CD4-positive, alpha-beta T cell treated with Interleukin-6 for 4 hours (primary cell): ENCODE measurements at places on chromosomes 16 and 17.

- no peak for DNase-seq
Measured at GRCh38 chr17:72683506-72684404, 408.7 kb downstream of the SLC39A11 start.

DNA sequence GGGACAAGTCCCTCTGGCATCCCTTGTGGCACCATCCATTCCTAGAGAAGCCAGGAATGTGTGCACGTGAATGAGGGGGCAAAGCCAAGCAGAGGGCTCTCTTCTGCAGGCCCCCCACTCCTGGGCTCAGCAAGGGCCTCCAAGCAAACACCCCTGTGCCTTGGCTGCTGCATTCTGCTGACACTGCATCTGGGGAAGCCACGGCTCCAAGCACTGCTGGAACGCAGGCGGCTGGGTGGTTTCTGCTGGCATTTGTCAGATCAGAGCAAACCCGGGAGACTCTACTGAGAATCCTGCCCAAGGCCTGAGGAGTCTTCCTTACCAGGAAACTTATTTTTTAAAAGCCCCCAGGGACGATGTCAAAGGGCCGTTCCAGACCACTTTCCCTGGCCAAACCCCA is 23.3 kb downstream of the ATP6V0D1 start:
- DNase-seq = no peak

GRCh38 chr16:68866933-68867332 is 23.6 kb downstream of the TANGO6 start:
- DNase-seq = no peak

GRCh38 chr17:35568561-35568960 is 7.9 kb upstream of the SLFN14 start:
- peak; percentile 41 for DNase-seq

GRCh38 chr17:50527155-50527762 is 5.3 kb upstream of the EPN3 start:
- no peak for DNase-seq

DNA sequence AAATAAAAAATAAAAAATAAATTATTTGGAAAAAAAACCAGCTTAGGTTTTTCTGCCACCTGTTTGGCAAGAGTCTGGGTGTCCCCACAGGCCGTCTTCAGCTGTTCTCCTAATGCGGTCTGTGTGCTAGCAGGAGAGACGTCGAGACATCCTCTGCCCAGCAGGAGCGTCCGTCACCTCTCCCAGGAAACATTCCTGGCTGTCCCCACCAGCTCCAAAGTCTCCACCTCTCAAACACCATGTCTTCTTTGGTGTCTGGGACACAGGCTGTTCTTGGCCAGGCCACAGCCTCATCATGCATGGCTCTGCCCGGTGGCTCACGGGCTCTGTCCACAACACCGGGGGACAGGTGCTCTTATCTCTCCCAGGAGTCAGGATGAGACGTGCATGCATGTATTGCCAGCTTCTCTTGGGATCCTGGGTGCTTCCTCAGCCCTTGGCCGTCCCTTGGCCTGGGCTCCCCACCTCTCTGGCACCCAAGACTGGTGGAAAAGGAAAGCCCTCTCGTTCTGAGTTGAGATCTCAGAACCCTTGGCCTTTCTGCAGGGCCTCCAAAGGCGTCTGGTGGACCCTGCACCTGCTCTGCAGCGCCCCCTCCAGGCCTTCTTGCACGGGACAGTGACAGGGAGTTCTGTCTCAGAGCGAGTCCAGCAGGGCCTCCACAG is 84.9 kb upstream of the CBX4 start:
- peak; percentile 29 for DNase-seq

DNA sequence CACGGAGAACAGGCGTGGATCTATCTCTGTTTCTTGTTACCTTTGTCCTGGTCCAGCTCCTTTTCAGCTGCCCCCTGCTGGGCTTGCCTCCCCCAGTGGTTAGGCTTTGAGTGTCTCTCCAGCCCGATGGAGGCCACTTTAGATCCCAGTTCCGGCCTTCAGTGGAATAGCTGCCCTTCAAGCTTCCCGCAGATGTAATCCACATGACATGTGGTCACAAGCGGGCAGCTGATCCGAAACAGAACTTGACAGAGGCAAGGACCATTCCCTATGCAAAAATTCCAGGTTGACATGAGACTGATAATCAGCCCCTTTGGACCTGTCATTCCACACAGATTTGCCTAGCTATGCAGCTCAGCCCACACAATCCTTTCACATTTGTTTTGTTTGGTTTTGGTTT is 40.6 kb upstream of the AQP8 start:
- peak; percentile 13 for DNase-seq

- no peak for DNase-seq
Measured at GRCh38 chr16:50440531-50440930, 71.7 kb upstream of the BRD7 start.

DNA sequence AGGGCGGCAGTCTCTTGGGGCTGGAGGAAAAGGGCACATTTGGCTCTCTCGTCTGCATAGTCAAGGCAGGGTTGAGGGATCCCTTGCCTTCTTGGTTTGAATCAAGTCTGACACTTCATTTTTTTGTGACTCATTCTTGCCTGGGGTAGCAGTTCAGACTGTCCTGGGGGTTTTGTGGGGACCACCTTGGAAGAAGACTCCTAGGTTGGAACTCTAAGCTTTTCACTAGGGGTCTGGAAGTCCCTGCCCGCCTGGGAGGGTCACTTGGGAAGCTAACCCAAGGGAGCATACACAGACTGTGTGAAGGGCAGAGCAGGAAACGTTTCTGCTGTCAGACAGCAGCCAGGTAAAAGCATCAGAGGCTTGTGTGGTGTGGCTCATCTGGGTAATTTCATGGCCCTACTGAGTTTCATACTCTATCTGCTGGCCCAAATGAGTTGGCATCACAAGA is 11.3 kb downstream of the YPEL2 start:
- DNase-seq = peak; percentile 32

DNA sequence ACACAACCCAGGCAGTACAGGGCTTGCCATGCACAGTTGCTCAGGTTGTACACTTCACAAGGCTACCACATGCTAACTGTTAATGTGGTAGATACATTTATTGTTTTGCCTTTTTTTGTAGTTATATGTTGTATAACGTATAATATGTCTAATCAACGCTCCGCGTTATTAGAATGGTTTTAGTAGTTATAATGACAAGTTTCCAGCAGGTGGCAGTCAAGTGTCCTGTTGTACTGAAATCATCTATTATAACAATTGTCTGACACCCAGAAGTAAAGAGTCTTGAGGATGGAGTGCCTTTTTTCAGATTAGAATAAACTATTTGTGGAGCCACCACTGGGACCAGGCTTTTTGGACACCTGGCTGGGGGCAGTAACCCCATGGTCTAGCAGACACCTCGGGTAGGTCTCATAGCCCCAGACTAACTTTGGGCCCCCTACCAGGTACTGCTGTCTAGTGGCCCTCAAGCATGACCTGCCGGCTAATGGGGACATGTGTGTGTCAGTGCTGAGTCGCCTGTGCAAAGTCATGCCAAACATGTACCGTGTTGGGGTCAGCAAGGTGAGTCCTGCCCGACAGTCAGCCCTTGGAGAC is 32.8 kb downstream of the MYO15A start:
- DNase-seq = peak; percentile 59

GRCh38 chr16:47734987-47735594 is 274.0 kb downstream of the PHKB start:
- DNase-seq = no peak

DNA sequence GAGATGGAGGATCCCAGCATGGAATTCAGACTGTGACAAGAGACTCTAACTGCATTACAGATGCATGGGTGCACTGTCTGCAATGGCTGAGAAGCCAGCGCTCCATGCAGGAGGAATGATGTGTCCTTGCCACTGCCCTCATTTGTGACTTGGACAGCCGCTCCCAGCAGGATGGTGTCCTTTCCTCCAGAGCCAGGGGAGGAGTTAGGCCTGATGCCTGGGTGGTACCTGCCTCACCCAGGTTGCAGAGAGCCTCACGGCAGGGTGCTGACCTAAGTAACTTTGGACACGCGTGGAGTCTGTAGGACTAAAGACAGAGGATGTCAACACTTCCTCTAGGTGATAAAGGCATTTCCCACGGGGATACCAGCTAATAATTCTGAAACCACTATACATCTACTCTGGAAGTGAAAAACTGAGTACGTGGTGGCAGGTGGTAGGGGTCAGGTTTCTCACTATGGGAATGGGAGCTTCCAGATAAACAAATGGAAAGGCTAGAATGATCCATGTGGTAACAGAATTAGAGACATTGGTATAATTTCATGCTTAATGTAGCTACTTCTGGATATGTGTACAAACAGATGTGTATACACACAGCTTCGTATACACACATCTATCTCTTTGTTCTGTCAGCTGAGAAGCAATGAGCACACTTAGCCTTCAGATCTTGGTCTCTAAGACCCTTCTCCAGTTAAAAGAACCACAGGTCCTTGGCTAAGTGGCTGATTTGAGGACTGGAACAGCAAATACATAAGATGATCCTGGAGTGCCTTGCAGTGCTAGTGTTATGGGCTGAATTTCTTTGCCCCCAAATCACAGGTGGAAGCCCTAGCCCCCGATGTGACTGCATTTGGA is 13.7 kb upstream of the CSNK1D start:
- DNase-seq = no peak

- DNase-seq = no peak
Measured at GRCh38 chr17:6786618-6787017, 10.6 kb downstream of the FBXO39 start.

GRCh38 chr16:72537664-72538063 is 365.7 kb upstream of the PMFBP1 start:
- no peak for DNase-seq

DNA sequence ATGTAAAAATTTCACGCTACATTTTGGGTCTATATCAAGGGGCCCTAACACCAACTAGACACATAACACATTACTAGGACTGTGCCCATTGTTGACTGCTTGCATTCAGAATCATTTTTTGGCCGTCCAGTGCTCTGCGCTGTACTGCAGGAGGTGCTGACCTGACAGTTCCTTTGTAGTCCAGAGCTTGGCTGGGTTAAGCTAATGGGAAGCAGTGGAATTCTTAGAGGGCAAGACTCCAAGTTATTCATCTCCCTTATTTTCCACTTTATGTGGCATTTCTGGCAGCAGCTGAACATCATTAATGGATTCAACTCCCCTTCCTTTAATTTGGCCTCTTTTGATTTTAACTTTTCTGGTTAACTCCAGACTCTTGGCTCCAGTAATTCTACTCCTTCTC is 351.7 kb downstream of the CDH8 start:
- no peak for DNase-seq

DNA sequence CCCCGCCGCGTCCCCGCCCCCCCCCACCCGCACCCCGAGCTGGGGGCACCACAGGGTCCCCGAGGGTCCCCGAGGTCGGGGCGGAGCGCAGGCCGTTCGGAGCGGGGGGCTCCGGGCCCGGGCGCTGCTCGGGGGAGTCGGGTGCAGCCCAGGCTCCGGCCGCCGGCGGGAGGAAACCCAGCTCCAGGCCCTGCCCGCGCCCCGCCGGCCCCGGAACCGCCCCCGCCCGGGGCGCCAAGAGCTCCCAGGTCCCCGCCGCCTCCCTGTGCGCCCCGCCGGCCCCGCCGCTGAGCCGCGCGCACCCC is 33.2 kb upstream of the RPH3AL start:
- DNase-seq = no peak

DNA sequence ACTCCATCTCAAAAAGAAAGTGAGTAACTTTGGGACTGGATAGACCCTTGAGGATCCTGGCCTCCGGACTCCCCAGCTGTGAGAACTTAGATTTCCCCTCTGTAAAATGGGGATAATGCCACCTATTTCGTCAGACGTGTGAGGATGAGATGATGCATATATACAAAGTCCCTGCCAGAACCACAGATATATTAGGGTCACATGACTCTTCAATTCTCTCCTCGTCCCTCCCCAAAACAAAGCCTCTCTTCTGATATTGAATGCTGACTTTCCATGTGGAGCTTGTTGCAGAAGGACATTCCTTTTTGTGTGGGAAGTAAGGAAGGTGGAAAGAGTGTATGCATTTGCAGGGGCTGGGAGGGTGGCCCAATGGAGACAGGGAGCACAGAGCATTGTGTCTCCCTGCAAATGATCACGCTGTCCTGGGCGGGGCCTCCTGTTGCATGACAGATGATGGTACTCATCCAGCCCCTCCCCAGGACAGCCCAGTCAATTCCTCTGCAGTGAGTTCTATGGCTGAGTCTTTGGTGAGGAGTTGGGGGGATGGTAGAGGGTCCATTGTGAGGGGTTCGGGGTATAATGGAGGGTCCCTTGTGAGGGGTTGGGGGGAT is 35.1 kb upstream of the MGAT5B start:
- DNase-seq = no peak

DNA sequence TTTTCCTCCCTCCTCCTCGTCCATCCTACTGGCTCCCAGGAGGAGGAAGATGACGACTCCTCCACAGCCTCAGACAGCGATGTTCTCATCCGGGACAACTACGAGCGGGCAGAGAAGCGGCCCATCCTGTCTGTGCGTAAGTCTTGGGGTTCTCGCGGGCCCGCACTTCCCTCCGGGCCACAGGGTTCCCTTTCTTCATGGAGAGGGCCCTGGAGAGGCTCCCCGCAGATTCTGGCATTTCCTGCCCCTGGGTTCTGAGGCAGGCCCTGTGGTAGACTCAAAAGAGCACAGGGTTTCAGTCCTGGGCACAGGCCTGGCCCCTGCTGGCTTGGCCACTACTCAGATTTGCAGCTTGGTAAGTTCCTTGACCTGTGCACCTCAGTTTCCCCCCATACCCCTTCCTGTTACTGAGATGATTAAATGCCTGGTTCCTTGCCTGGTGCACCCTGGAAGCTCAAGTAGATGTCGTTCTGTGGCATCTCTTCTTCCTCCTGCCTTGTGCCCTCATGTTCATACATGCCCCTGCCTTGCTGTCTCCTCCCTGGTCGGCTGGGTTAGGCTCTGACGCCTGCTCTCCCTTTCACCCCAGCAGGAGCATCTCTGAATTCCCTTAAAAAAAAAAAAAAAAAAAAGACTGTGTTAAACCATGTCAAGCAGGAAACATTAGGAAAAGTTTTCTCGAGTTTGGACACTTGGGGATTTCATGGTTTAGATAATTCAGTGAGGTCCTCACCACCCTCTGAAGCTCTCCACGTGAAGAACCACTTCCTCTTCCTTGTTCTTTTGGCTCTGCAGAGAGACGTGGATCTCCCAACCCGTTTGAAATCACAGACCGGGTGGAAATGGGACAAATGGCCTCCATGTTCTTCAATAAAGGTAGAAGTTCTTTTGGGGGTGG is 14.3 kb upstream of the NAT9 start:
- peak; percentile 19 for DNase-seq

DNA sequence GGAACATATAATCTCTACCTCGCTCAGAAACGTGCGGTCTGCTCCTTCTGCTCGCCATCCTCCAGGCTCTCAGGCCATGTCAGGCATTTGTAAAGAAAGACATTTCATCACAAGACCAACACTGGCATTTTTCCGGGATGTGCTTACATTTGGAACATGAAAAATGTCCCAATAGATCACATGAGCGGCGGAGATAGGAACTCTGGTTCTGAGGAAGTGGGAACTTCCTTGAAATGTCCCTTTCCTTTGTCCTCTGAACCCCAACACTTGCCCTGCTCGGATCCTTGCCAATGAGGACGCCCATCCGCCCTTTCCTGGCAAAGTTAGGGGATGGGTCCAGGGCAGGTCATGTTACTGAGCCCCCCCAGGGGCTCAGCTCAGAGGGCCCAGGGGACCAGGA is 130.5 kb downstream of the MAF start:
- DNase-seq = no peak

DNA sequence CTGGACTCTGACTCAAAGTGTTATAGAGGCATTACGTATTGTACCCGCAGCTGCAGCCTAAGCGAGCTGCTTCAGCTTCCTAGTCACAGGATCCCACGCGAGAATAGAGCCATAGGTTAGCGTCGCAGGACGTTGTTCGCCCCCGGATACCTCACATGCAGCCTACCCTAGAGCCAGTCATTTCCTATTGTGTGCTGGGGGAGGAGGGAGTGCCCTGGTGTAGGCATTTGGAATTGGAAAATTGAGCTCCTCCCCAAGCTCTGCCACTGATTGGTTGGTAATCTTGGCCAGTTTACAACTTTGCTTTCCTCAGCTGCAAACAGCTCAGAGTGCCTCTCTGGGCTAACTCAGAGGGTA is 530 bp downstream of the NAA60 start:
- no peak for DNase-seq
